Activated naive CD4-positive, alpha-beta T cell (primary cell): ENCODE measurements at places on chromosomes 11 and 22.

GRCh38 chr11:77501758-77502157 is 27.9 kb upstream of the PAK1 start:
- no peak for DNase-seq

DNA sequence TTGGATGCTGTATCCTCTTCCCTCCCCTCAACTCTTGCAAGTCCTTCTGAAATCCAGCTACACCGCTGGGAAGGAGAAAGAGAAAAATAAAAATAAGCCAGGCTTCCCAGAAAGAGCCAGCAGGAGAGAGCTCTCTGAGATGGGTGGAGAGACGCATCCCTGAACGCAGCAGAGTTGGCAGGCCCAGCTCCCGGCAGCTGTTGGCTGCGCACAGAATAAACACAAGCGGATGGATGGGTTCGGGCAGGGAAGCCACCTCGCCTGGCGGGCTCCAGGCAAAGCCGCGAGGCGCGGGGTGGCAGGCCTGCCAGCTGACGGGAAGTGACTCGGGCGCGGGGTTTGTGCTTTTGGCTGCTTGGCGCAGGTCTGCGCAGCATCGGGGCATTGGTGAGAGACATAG is 537.7 kb downstream of the MIAT start:
- DNase-seq, result no peak

GRCh38 chr11:1782831-1783724 is 19.4 kb upstream of the CTSD start:
- no peak for DNase-seq

DNA sequence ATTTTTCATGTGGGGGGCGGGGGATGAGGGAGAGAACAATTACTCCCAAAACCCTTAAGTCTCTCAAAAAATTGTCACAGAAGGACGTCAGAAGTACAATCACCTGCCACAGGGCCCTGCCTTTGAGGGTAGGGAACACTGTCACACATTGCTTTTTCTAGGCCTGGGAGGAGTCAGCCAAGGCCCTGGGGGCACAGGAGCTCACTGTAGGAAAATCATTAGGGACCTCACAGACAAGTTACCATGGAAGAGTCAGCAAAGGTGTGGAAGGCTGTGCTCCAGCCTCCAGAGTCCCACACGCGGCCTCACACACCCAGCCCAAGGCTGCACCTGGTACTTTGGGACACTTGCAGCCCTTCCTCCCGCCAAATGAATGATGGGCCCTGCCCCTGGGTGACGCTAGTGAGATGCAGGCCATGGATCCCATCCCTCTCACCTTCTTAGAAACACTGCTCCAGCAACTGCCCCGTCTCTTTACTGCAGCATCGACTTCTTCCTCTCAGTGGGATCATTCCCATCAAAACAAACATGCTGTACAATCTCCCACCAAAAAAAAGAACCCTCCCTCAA is 3.3 kb downstream of the PLEKHA7 start:
- no peak for DNase-seq

- DNase-seq, result no peak
Measured at GRCh38 chr22:33781411-33781810, 138.9 kb downstream of the LARGE1 start.

- DNase-seq, result no peak
Measured at GRCh38 chr11:15780837-15781236, 575.5 kb downstream of the SOX6 start.

DNA sequence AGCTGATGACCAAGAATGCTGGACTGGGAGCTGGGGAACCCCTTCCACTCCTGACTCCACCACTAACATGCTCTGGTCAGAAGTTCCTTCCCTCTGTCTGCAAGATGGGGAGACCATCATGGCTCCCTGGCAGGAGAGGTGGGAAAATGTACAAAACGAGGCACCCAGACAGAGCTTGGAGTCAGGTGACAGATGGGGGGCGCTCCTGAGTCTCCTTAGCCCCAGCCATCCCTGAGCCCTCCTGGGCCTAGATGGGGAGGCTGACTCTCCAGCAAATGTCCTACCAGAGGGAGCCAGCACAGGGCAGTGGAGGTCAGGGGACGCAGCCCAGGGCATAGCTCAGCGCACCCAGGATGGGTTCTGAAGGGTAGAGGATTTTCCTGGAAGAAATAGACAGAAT is 20.0 kb downstream of the KCNJ4 start:
- DNase-seq, result no peak

DNA sequence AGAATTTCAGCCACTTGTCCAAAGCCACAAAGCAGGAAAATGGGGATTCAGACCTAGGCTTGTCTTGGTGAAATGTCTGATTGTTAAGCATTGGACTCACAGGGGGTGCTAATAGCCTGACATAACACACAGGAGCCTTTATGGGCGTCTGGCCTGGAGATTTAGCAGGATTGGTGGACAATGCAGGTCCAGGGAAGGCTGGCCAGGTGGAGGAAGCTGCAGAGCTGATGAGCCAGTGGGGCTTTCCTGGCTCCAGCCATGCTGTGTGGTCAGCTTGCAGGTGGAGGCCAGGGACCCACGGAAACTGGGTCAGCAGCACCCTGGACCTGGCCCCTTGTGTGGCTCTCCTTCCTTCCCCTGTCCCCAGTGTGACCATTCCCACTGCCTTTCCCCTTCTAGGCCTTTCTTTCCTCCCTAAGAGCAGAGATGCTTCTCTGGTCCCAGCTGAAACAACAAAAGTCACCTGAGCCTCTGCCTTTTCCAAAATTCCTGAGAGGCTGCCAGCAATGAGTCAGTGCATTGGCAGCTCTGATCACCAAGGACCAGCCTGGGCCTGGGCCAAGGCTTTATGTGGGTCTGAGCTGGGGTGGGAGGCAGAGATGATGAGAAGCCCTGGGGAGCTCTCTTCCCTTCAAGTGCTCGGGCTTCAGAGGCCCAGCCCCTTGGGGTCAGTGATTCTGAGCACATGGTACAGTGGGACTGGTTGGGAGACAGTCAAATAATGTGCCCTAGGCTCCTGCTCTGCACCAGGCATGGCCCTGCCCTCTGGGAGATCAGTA is 85.2 kb downstream of the CCDC81 start:
- no peak for DNase-seq

GRCh38 chr11:61152816-61153592 is 8.2 kb downstream of the VPS37C start:
- DNase-seq, result no peak

- no peak for DNase-seq
Measured at GRCh38 chr22:27874185-27874584, 44.9 kb downstream of the PITPNB start.

DNA sequence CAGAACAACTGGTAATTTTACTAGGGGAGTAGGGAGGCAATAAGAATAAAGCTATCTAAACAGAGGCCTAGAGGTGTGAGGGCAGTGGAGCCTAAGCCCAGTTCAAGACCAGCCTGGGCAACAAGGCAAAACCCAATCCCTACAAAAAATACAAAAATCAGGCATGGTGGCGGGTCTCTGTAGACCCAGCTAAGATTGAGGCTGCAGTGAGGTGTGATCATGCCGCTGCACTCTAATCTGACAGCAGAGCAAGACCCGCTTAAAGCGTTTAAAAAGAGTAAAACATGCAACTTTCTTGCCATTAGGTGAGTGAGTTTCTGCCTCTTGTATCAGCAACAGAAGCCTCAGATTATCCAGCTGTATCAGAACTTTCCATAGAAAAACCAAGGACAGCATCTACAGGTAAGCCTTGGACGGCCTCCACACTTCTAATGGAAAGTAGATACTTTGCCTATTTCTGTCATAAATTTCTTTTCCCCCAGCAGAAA is 12.1 kb downstream of the TAF1D start:
- no peak for DNase-seq

DNA sequence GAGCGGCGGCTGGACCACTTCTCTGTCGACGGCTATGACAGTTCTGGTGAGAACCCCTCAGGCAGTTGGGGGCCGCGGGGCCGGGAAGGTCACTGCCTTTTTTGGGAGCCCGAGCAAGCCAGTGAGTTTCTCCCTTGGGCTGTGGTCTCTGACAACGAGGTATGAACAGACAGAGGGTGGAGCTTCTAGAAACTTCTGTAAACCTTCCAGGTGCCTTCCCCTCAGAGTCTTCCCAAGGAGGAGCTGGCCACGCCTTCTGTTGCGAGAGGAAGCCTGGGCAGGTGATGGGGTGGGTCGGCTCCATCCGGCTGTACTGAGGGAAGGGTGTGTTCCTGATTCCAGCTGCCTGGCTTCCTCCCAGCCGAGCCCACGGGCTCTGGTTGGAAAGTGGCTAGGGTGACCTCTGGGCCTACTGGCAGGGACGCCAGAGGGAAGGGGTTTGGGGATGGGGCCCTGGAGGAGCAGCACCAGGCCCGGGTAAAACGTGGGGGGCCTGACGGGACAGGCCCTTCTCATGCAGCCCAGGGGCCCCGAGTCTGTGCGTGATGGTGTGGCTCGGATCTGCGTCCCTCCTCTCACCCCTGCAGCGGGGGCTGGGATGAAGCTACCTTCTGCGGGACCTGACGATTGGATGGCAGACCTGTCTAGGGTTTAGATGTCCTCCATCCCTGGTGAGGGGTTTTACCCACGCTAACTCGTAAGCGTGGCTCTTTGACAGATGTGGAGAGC is 110.8 kb downstream of the KCNQ1OT1 start:
- no peak for DNase-seq

DNA sequence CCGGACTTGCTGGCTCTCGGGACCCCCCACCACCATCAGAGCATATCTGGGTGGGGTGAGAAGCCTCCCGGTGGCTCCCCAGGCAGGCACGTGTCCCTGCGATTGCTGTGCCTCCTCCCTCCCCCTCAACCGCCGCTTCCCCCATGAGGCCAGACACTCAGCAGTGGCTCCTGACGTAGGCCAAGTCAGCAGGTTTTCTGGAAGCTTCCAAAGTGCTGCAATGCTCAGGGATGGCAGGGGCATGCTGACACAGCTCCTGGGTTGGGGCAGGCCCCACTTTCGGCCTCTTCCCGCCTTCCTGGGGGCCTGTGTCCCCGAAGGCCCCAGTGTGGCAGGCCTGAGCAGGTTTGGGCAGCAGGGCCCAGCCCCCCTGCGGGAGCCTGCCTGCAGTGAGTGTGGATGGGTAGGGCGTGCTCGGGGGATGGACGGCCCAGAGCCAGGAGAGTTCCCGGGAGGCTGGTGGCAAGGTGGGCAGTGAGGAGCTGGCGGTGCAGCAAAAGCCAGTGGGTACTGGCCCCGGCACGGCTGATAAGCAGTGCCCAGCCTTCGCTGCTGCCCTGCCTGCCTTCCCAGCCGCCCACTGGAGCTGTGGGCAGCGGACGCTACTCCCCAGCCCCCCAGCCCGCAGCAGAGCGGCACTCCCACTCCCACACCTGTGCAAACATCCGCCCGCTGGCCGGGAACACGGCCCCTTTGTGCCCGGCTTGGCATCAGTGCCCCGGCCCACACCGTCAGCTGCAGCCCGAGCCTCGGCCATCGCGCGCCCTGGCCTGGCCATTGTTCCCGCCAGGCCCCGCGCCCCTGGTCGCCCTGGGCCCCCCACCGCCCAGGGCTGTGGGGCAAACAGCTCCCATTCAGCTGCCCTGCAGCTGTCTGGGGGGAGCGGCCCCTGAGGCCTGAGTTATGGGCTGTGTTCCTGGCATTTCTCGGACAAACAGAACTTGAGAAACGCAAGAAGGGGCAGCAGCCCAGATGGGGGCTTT is 125.0 kb downstream of the KCNQ1OT1 start:
- no peak for DNase-seq

- DNase-seq, result no peak
Measured at GRCh38 chr11:113778111-113778910, 1.3 kb upstream of the CLDN25 start.

- DNase-seq, result no peak
Measured at GRCh38 chr11:3969613-3970012, 114.1 kb downstream of the STIM1 start.

DNA sequence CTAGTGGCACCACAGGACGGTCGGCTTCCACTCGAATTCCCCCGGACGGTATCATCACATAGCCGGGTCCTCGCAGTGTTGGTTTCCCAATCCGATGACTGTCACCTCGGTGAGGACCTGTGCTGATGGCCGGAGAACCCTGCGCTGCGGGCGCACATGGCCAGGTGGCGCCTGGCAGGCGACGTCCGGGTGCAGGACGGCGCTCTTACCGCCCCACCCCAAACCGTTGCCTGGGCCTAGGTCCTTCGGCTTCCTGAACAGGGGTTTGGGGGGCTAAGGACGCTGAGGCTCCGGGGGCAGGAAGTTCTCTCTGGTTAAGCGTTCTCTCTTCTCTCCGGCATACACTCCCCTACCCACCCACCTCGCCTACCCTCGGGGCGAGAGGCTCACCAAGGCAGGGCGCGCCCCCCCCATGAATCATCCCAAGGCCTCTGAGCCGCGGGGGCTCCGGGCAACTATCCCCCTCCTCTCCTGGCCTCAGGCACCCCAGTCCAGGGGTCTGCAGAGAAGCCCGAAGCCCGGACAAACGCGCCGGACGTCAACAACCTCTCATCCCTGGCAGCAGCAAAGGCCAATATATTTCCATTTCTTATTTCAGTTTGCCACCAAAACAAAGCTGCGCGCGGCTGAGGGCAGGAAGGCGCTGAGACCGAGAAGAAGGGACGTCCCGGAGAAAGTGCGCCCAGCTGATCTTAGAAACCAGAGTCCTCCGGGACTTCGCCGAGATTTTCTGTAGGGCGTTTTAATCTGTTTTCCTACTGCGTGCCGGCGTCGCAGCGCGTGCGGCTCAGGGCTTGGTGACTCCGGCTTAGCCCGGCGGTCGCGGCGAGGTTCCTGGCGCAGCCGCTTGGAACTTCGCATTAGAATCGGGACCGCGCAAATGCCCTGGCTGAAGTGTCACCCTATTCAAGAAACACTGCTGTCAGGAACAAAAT is 5.6 kb downstream of the ALX4 start:
- no peak for DNase-seq

GRCh38 chr11:78138694-78139421 is 568 bp downstream of the ALG8 start:
- no peak for DNase-seq

DNA sequence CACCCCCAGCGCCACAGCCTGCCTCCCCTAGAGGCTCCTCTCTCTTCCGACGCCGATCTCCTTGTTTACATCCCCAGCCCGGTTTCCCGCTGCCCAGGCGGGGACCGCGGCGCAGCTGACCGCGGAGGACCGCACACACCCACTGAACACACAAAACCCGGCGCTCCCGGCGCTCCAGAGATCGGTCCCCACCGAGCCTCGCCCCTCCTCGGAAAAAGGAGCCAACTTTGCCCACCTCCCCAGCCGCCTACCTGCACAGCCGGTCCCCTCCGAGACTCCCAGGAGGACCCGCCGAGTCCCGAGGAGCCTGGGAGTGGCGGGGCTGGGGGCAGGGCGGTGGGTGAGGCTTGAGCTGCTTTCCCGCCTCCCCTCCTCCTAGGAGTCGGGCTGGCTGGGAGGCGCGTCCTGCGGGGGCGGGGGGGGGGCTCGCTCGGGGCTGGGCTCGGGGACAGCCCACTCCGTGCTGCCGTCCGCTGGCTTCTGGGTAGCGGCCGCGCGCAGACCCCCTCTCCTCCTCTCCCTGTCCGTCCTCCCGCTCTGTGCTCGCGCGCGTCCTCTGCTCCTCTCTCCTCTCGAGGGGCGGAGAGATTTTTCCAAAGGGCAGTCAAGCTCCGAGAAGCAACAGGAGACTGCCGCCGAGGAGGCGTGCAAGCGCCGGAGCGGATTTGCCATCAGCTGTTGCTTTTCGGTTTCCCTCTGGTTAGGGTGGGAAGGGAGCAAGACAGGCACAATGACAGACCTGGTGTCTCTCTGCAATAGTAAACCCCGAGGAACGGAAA is at the start of gene FXYD6:
Gene FXYD6 (minus strand): TSS at position 318 of the 779 bp plus-strand sequence. CDS start 33,882 bp downstream, outside the sequence.
- DNase-seq, result no peak

- DNase-seq, result no peak
Measured at GRCh38 chr22:38304526-38304925, 12.7 kb downstream of the CSNK1E start.
